ENCODE measurements at places on chromosomes 7 and 10. TPM values are rescaled to one million over a fixed set of nuclear protein-coding genes. Genes with fewer than 3 reads are reported as not detected.

GRCh38 chr10:44379907-44380306 is 5.0 kb downstream of the CXCL12 start:
- no peak for DNase-seq

C10orf90 gene
- total RNA-seq = not detected

GRCh38 chr7:256461-256940 is 33.5 kb upstream of the FOXL3 start:
- no peak for DNase-seq

DNA sequence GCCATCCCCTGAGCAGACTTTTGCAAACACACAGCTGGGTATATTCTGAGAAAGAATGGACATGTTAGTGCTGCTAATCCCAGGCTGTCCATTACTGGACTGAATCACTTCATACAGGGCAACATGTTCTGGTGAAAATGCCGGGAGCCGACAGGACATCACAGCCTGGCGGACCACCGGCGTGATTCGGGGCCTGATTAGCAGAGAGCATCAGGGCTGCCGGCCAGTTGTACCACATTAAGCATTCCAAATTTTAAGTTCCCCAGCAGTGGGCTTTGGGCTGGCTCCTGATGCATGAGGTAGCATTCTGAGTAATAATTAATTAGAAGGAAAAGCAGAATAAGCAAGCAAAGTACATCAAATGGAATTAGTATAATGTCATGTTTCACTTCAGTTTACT is 229.0 kb downstream of the GRID1 start:
- DNase-seq = no peak

- no peak for DNase-seq
Observed at GRCh38 chr10:7606951-7607404, 59.8 kb downstream of the ITIH5 start.

GRCh38 chr10:119872610-119872859 is at the start of gene MCMBP:
Gene MCMBP (minus strand): TSS chr10:119872843. CDS start chr10:119872584, 259 bp downstream.
- DNase-seq = no peak

- no peak for DNase-seq
Observed at GRCh38 chr10:124708922-124709520, 35.2 kb downstream of the FAM53B start.

NACAD gene
- 0.05 TPM for total RNA-seq

DNA sequence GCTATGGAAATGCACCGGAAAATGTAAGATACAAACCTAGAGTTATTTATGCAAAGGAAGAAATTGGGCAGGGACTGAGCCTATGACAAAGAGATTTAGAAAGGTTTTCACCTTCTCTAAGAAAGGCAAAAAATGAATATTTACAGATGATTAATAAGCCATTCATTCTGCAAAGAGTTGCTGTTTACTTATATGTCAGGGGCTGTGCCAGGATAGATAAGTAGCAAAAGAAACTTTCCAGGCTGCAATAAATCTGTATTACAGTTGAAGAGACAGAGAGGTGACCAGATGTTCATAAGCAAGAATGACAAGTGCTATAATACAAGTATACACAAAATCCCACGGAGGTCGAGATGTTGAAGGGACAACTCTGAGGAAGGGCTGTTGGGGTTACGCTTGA is 299.6 kb downstream of the CALN1 start:
- DNase-seq = no peak

DNA sequence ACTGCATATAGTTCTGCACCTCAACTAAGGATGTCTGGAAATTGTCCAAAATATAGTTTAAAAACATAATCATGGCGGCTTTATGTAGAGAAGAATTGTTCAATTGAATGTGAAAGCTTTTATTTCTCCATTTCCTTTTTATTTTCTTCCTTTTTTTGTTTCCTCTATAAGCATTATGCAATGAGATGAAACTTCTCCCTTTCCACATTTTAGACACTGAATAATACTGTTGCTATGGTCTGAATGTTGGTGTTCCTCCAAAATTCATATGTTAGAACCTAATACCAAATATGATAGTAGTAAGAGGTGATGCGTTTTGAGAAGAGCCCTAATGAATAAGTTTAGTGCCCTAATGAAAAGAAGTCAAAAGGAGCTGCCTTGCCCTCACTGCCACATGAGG is 175.0 kb downstream of the RNLS start:
- DNase-seq = no peak

DNA sequence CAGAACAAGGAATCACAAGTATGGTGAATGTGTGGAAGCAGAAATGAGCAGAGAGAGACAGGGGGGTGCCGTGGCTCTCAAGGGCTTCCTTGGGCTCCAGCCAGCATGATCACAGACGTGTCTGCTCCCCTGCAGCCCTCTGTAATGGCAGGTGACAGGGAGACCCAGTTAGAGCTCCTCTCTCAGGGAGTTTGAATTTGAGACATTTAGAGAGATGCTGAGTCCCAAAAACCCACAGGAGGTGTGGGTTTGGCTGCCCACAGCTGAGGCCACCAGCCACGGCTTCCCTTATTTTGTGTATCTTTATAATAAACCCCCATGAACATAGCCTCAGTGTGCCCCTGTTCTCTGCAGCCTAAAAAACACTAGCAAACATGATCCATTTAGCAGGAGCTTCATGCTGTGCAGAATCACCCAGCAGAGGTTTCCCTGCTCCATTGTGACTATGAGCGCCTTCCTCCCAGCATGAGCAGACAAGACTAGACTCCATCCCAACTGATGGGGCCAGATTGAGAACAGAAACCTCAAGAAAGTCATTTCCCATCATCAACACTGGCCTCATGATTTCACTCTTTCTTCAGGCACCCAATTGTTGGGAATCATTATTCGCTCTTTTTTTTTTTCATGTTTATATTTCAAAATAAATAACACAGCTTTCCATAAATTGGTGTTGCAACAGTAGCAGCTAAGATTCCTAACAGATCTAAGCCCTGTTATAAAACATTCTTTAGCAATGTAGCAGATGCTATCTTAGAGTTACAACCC is 13.4 kb downstream of the NOD1 start:
- DNase-seq = no peak

CPA2 gene
- total RNA-seq = not detected

DNA sequence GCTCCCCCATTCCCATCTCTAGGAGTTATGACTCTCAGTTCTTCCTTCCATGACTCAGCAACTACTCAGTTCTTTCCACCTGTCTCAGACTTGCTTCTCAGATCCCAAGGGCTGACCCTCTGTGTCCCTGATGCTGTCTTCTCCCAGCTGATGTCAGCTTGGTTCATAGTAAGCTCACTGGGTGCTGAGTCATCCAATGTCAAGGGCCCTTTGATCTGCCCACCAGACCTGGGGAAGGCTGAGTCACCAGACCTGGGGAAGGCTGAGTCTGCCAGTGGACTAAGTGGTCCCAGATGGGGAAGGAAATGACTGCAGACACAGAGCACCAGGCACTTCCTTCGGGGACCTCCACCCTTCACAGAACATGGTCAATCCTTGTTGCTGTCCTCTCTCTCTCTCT is 76.1 kb upstream of the ZEB1 start:
- peak; percentile 71 for DNase-seq

DNA sequence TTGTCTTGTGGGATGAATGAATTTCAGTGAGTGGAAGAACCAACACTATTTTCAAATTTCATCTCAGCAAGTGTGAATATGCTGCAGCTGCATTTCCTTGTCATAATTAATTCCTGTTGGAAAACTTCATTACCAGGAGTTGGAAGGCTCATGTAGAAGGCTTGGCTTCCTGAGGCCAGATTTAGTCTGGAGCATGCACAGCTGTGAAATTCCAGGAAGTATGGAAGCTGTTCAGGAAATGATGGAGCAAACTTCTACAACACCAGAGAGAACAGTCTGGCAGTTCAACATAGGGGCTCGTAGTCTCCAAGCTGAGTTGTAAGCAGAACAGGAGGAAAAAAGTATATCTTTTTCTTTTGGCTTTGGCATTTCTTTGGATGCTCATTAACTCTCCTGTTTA is 1439.9 kb upstream of the CELF2 start:
- no peak for DNase-seq

DNA sequence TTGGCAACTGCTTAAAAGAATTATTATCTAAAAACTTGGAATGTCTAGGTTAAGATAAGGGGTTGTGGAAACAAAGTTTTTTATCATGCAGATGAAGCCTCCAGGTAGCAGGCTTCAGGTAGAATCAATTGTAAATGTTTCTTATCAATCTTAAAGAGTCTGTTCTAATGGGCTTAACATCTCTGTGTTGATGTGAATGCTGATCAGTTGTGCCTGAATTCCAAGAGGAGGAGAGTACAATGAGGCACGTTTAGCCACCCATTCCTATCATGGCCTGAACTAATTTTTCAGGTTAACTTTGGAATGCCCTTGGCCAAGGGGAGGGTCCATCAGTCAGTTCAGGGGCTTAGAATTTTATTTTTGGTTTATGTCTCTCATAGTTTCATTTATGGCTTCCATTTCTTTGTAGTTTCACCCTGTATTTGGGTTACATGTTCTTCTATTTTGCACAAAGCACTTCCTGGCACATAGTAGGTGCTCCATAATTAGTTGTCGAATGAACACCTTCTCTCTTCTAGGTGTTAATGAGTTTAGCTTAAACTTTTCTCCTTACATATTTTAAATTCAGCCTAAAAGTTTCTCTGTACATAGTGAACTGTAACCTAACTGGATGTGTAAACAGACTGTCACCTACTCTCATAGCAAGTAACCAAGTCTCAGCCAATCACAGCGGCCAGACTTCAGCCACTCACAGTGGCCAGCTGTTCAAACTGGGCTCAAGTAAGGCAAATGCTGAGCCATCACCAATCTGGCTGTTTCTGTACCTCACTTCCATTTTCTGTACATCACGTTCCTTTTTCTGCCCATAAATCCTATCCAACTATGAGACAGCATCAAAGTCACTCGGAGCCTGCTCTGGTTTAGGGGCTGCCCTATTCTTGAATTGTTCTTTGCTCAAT is 34.7 kb downstream of the ALOX5 start:
- no peak for DNase-seq

DNA sequence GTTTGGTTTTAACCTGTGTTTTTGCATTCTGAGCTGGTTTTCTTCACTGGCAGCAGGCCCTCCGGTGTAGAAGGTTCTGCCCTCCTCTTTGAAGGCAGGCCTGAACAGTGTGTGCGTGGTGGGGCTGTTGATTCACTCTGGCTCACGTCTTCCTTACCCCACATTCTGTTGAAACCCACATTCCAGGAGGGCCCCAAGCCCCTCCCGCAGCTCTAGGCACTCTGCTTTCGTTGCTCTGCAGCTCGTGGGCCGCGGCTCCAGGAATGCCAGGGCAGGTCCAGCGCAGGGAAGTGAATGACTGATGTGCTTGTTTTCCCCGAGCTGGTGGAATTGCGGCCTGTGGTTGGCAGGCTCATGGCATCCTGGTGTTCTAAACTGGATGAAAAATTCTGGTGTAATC is 49.0 kb downstream of the HTRA1 start:
- no peak for DNase-seq

GRCh38 chr10:106825576-106826364 is 338.7 kb downstream of the SORCS1 start:
- no peak for DNase-seq

ACTL6B gene
- not detected for total RNA-seq

Measured in activated naive CD4-positive, alpha-beta T cell treated with anti-CD3 and anti-CD28 coated beads for 36 hours (primary cell).